ENCODE measurements at places on chromosomes 4 and X.

DNA sequence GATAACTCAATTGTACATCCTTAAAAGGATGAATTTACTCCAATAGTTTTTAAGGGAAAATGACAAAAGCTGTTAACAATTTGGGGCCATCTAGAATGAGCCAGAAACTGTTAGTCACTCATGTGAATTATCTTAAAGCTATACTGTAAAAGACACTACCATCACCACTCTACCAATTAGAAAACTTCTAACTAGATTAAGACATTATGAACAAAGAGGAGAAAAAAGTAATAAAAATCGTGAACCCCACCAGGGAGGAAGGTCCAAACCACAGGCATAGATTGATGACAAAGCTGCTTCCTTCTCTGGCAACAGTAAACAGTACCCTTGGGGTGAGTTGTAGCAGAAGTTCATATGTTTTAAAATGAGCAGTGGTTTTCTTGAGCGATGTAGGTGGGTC is 106.1 kb downstream of the PDGFC start:
- no peak for DNase-seq

GRCh38 chrX:79081895-79082512 is 62.5 kb upstream of the GPR174 start:
- peak; percentile 3 for DNase-seq

DNA sequence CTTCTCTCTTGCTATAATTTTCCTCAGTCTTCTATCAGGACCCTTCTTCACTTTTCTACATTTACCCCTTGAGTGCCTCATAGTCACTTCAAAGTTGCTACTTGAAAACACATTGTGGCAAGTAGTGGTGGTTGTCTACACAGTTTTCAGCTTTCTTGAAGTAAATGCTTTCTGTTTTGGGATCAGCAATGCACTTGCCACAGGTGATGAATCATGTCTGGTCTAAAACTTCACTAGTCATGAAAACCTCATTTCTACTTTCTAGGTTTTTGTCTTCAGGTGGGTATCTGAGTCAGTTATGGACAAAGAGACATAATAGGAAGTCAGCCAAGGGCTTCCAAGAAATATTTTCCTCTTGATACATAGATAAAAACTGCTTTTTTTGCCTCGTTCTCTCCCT is 359.2 kb downstream of the CCSER1 start:
- no peak for DNase-seq

GRCh38 chrX:14825851-14826250 is 47.0 kb downstream of the FANCB start:
- DNase-seq, result no peak

- no peak for DNase-seq
These were observed 80.6 kb upstream of the ENPP6 start for GRCh38 chr4:184298254-184298653.

DNA sequence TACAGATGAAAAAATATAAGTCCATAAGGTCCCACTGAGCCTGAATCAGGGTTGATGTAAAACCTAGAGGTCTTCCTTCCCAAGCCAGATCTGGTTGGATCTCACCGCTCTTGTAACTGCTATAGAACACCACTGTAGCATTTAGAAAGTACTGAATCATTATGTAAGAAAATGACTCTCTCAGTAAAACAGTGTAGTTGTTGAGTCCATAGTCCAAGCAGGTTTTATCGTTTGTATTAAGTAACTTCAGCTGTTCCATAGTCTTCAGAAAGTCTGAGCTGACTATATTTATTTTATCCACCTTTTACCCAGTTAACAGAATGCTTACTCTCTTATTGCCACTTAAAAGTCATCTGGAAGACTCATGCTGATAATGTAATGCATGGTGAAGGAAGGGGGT is 82.2 kb downstream of the POLA1 start:
- no peak for DNase-seq

DNA sequence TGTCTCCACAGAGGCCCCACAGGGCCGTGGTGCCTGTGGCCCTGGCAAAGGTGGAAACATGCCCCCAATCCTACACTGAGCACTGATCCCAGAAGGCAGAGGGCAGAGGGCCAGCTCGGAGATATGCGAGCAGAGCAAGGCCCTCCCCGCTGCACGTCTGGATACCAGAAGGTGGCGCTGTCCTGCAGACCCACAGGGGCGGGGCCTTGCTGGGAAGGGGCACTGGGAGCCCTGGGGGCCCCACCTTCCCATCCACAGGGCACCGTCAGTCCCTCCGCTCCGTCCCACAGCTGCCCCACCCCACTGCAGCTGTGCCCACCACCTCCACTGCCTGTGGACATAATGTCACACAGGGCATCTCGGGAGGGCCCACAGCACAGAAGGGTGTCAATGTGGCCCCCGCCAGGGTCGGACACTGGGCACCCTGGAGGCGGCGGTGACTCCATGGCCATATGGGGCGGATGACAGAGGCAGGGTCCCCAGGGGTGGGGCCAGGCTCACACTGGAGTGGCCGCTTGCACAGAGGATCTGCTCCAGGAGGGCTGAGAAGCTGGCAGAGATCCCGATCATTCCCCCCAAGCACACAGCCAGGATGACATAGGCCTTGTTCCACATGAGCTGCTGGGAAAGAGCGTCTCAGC is 4.8 kb downstream of the SLC49A3 start:
- DNase-seq, result peak; percentile 60

DNA sequence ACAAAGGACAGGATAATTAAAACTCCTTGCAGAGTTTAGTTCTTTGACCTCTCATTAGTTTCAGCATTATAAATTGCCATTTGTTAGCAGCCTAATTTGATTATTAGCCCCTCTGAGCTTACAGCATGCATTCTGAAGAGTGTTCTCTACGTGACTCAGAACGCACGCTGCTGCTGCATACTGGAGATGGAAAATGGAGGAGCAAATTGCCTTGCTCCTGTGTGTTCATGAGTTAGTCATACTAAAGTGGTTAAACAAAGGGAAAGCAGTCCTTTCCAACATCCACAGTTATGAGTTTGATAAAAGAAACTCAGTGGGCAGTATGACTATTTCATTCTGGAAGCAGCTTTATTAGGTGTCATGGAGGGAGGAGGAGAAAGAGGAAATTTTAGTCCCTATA is 922.5 kb downstream of the RPA4 start:
- no peak for DNase-seq

- no peak for DNase-seq
These were observed 42.1 kb upstream of the UGT2B10 start for GRCh38 chr4:68773699-68774098.

GRCh38 chr4:104896660-104897645 is 249.7 kb upstream of the TET2 start:
- peak; percentile 85 for DNase-seq

- DNase-seq, result no peak
These were observed 36.7 kb upstream of the HDAC8 start for GRCh38 chrX:72609313-72609712.

DNA sequence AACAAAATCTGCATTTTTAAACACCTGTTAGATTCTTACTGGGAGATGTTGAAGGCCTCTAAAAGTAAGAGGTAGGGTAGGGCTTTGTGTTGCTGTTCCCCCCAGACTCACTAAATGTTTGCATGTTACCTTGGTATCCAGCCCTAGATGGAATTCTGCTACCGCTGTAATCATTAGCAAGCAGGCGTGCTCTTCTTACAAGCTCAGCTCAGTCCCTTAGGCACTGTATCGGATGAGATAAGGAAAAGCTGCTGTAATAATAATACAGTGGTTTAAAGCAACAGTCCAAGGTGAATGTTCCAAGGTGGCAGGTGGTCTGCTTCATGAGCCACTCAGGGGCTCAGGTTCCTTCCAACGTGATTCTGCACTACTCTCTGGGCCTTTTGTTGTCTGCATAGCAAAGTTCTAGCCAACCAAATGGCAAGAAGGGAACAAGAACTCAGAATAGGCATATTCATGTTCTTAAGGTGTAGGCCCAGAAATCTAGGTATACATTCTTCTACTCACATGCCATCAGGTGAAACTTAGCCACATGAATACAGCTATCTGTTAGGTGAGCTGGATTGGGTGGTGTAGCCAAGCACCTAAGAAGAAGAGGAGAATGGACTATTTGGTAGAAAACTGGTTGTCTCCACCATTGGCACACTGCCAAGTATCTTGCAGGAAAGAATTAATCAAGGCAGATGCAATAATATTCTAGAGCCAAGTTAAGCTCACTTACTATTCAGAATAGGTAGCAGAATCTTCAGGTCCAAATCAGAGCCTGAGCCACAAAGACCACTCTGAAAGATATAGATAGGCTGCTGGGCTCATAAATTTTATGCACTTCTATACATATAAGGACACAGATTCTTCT is 46.0 kb downstream of the COQ2 start:
- DNase-seq, result no peak

- no peak for DNase-seq
These were observed 4.0 kb downstream of the JAKMIP1 start for GRCh38 chr4:6196324-6196723.

DNA sequence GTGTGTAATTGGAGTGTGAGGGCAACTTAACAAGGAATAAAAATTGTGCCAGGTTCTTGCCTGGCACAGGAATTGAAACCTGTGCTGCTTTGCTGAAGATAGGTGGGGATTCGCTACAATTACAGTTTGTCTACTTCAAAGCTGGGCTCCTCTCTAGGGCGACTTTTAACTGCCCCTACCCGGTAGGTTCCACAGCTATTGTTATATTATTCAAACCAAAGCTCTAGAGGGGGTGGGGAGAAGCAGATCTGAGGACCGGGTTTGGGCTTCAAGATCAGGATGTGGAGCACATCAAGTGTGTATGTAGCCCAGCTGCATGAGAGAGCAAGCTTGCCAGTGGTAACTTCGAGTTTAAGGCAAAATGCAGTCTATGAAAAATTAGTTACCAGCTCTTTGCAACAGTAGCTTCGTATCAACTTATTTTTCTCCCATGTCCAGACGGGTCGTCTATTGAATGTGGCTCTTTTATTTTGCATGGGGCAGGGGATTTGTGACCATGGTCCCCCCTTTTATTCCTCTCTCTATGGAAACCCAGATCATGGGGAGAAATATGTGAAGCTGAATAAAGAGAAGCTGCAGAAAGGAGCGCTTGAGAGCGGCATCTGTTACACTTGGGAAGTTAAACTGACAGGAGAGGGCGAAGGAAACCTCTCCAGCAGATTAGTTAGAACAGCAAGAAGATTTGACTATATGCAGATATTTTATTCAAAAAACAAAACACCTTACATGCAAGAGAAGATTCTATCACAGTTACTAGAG is 3.2 kb upstream of the POU3F4 start:
- DNase-seq, result no peak

GRCh38 chrX:1909419-1910206 is 294.8 kb downstream of the ASMT start:
- DNase-seq, result no peak

DNA sequence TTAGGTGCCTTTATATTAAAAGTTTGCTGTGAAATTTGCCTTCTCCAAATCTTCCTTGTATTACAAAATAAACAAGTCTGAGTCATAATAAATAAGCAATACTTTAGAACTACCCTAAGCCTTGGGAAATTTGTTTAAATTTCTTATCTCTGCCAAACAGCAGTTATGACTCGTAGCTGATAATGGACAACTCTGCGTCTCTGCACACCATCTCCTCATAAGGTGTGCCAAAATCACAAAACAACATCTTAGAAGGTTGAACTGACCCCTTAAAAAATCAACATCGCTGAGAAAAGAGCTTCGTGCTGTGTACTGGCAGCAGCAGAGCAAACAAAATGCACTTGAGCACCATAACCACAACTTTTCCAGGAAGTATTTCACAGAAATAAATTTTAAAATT is 22.0 kb downstream of the OR13H1 start:
- no peak for DNase-seq

GRCh38 chr4:97984545-97985131 is 158.6 kb downstream of the STPG2 start:
- DNase-seq, result no peak

GRCh38 chr4:25190407-25190806 is 30.2 kb upstream of the SEPSECS start:
- no peak for DNase-seq

DNA sequence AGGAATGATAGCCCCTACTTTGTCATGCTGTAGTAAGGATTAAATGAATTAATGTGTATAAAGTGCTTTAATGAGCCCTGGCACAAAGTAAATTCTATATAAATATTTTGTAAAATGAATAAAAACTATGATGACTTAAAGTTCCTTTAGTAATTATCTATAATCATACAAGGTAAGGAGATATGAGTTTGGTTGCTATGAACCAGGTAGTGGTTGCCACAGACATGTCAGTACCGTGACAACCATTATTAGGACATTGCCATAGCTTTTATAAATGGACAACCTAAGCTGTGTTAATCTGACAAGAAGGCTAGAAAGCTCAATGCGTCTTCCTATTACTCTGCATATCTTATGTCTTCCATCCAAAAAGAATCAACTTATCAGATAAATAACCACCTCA is at the start of gene ARL13A:
Gene ARL13A, plus strand, starts transcription at position 301 of the 400 bp plus-strand sequence. CDS start 3,982 bp downstream, outside the sequence.
- DNase-seq, result no peak

GRCh38 chr4:154164931-154165839 is 326.4 kb downstream of the DCHS2 start:
- no peak for DNase-seq

GRCh38 chr4:18571301-18571761 is 549.8 kb upstream of the LCORL start:
- no peak for DNase-seq

GRCh38 chr4:15526924-15527592 is 57.4 kb downstream of the CC2D2A start:
- no peak for DNase-seq
